ENCODE measurements at places on chromosomes 3 and 15.

DNA sequence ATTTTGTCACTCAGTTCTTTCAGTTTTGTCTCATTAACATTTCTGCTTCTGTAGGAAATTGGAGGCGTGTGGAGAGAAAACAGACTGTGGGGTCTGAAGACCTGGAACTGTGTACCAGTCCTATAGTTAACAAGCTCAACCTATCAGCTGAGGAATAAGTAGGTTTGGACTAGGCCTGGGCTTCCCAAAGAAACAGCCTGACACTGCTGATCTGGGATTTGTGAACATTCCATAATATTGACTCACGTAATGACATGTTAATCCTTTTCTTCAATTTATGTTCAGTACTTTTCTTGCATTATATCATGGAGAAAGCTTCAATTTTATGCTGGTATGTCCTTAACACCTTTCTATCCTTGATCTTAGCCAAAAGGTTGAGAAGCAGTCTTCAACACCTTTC lies 181.6 kb upstream of the RORA start:
- DNase-seq: no peak

DNA sequence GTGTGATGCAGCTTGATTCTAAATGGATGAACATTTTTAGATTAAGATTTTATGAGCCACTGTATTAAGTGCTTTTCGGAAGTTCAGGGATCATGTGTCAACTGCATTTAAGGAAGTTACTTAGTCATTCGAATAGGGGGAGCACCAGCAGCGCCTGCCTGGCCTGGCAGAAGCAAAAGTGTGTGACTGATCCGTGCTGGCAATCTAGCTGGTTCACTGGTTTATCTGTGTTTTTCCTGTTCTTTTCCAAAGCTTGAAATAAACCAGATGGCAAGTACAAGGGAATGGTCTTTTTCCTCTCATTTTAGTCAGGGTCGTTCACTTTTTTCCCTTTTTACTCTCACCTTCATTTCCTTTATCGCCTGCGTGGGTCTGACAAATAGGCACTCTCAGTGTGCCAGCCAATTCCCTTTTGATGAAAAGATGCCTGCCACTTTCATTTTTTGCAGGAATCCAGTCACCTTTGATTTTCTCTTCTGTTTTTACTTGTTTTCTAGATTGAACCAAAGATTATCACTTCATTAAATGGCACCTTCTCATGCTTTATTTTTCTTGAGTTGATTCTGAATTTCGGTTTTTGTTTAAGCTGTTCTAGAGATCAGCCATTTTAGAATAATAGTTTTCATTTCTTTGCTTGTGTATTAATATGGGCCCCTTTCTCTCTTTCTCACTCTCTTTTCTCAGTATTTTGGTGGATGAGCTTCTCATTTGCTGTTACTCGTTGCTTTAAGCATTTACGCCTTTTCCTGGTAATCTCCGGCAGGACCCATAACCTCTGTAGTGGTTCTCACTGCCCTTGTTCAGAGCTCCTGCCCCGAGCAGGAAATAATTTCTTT lies 2.8 kb downstream of the ABHD2 start:
- DNase-seq: peak; percentile 49

DNA sequence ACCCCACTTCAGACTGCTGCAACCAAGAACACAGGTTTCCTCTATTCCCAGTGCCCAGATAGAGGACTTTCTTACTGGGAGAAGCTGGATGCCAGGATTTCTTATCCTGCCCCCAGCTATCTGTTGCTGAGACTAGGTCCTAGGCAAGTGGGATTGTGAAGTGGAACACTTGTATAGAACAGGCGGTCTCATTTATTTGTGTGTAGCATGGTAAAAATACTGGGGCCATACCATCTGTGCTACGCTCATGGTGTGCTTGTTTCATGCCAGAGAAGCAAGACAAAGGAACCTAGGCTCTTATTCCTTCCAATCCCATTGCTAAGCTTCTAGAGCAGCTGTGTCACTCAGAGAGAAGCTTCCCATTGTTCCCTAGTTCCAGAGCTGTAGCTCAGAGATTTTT lies 191.5 kb upstream of the EPHA6 start:
- no peak for DNase-seq

- no peak for DNase-seq
These were observed 49.4 kb upstream of the TNFAIP8L3 start for GRCh38 chr15:51144021-51144532.

DNA sequence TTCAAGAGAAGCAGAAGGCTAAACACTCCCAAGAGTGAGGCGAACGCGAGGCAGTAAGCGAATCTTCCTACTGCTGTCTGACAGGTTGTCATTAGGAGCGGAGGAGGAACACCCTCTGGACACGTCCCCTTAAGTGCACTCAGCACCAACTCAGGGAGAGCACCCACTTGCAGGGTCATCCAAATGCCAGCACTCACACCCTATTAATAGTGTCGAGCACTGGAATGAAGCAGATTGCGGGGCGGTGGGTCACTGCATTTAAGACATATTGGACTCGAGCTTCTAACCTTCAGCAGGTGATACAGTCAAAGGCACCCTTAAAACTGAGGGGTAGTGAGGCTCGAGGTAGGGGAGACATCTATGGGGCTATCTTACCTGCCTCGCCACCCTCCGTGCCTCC lies 28.7 kb downstream of the SH3BP5 start:
- no peak for DNase-seq

GRCh38 chr3:37492977-37493471 lies 318.6 kb upstream of the LRRFIP2 start:
- DNase-seq: no peak

DNA sequence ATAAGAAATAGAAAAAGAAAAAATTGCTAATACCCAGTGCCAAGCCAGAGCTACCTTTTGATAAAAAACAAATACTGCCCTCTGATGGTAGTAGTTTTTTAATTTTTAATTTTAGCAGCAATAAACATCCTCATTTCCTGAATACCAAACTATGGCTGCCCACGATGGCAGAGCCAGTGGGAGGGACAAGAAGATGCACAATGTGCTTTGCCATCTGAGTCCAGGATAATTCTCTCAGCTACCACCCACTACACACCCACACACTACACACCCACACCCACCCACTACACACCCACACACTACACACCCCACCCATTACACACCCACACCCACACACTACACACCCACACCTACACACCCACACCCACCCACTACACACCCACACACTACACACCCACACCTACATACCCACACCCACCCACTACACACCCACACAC lies 17.8 kb downstream of the CEP19 start:
- no peak for DNase-seq

DNA sequence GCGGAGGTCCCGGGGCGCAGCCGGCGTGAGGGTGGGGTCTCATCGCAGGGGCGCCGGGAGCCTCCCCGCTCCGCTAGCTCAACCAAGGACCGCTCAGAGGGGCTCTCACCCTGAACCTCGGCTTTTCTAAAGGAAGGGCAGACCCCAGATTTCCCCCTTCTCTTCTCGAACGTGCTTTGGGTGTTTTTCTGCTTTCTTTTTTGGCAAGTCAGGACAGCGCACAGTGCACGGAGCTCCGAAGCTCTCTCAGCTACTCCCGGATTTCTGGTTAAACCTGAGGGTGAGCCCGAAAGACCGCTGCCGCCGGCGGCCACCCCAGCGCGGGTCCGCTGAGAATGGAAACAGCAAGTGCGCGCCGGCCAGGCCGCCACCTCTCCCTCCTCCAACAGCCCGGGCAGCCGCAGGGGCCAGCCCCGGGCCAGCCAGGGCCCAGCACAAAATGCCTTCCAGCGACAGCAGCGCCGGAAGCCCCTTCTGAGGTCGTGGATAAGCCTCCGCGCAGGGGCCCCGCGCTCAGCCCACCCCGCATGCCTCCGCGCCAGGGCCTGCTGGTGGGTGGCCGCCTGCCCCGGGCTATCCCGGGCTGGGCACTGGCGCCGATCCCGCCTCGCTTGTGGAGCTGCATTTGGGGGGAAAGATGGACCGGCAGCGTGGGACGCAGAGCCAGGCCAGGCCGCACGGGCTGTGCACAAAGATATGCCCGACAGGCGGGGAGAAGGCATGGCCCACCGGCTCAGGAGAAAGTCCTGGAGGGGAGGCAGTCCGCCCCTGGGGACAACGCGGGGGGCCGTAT lies 8.2 kb upstream of the OCA2 start:
- DNase-seq: no peak

- DNase-seq: peak; percentile 18
These were observed 262.4 kb downstream of the SLC9A9 start for GRCh38 chr3:143585720-143586456.

- DNase-seq: no peak
These were observed 8.0 kb downstream of the ALDH1A2 start for GRCh38 chr15:58057559-58057958.

DNA sequence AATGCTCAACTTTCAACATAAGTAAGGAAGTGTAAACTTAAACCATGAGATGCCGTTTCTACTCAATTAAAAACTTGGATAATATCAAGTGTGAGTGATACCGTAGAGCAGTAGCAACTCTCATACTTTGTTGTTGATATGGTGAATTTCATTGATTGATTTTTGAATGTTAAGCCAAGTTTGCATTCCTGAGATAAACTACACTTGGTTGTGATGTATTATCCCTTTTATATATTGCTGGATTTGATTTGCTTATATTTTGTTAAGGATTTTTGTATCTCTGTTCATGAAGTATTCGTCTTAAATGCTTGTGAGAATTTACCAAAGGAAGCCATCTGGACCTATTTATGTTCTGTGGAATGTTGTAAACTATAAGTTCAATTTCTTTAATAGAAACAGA lies 21.7 kb downstream of the SLMAP start:
- DNase-seq: no peak

DNA sequence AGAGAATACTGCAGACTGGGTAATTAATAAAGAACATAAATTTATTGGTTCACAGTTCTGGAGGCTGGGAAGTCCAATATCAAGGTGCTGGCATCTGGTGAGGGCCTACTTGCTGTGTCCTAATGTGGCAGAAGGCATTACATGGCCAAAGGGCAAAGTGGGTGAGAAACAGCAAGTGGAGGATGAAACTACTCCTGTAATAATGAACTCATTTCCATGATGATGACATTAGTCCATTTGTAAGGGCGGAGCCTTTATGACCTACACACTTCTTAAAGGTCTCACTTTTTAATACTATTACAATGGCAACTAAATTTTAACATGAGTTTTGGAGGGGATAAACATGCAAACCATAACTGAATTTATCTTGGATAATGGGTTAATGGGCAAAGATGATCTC lies 139.6 kb upstream of the SGO1 start:
- DNase-seq: no peak

GRCh38 chr3:9669720-9670432 lies 20.6 kb downstream of the MTMR14 start:
- no peak for DNase-seq

GRCh38 chr15:28993720-28994053 lies 107.9 kb downstream of the APBA2 start:
- DNase-seq: no peak

DNA sequence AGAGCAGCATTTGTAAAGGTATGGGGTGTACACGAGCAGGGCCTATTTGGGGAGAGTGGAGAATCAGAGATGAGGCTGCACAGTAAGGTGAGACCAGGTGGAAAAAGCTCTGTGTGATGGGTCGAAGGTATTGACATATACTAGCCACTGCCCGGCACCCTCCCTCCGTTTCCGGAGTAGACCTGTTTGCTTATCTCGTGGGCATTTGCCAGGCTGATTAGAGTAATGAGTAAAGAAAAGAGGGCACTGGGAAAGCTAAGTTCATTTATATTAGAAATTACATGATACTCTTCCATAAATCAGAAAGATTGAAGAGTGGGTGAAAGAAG lies 46.2 kb upstream of the ATG7 start:
- no peak for DNase-seq

GRCh38 chr3:81363816-81364215 lies 397.6 kb downstream of the GBE1 start:
- no peak for DNase-seq

GRCh38 chr3:107699682-107700081 lies 176.9 kb downstream of the BBX start:
- no peak for DNase-seq
